Hematopoietic multipotent progenitor cell (in vitro differentiated cells): ENCODE measurements at places on chromosomes 4 and X.

DNA sequence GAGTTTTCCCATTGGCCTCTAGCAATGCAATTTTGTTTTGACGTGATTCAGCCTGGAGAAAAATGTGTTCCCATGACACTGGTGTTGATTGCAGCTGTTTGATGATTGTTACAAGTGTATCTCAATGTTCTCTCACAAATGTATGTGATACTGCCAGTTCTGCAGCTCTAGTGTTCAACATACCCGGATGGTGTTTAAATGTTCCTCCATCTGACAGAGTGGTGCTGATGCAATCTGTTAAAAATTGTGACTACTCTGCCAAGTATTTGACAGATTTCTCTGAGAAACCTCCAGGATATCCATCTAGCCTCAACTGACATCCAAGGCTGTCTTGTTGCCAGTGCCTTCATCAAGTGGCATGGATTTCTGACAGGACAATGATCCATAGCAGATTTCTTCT is 657.2 kb upstream of the DIAPH2 start:
- no peak for DNase-seq

DNA sequence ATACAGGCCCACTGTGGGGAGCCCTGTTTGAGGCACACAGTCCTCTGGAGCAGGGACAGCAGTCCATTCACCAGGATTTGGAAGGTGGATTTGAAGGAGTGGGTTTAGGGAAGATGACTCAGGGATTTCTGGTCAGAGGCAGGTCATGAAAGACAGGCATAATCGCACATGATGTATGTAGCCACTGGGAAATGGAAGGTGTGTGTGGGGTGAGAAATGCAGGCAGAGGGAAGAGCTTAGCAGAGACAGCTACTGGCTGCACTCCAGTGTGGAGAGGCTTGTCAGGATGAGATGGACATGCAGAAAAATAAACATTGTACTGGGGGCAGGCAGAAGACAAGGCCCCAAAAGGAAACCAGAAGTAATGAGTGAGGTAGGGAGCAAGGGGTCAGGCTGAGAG is 85.2 kb upstream of the STS start:
- no peak for DNase-seq

DNA sequence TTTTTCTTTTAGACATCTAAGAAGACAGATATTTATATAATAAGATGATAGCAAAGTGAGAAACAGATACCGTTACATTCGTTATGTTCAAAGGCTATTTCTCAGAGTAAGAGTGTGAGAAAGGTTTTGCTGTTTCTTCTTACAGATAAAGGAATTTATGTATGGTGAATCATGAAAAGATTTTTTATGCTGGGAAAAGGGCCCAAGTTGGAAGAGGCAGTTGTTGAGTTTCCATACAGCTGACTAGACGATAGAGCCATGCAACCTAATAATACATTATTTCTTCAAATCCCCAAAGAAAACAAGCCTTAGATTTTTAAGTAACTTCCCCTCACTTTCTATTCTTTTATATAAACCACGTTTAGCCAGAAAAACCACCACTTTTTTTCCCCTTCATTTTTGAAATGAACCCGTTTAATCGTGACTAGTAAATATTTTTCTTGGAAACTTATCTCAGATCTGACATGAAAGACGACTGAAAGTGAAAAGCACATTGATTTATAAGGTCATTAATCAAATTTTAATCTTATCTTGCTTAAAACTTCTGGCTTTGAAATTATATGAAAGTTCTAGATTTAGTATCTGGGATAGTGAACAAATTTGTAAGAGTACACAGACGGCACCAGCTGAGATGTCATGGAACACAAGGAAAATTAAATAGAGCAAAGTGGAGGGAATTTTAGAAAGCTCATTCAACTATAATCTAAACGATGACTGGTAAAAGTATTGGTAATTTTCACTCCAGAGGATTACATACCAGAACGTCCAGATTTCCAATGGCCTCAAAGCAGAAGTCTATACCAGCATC is 10.9 kb downstream of the ADH6 start:
- peak; percentile 1 for DNase-seq

- DNase-seq, result no peak
Measured at GRCh38 chrX:46642145-46642544, 68.6 kb downstream of the CHST7 start.

DNA sequence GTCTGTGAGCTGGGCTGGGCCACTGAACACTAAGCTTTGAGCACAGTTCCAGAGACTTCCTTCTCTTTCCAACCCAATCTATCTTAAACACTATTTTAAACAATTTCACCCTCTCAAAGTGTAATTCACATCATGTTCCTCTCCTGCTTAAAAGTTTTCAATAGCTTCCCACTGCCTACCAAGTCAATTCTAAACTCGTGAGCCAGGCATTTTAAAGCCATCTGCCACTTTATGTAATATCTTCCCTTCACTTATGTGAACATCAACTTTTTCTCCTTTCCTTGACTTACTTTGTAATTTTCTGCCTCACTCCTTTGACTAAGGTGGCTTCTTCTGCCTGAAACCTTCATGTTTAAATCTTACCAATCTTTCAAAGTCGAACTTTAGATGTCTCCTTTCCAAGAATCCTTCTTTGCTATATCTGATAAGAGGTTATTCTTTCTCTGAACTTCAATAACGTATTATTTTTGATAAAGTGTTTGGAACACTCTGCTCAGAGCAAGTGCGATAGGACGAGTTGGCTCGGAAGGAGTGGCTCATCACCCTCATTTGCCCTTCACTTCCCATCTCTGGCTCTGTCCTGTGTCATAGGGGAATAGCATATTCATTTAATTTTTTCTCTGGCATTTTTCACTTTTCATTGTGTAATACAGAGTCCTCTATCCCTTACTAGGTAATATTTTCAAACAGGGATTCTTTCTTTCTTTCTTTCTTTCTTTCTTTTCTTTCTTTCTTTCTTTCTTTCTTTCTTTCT is 13.0 kb upstream of the SPARCL1 start:
- DNase-seq, result no peak

DNA sequence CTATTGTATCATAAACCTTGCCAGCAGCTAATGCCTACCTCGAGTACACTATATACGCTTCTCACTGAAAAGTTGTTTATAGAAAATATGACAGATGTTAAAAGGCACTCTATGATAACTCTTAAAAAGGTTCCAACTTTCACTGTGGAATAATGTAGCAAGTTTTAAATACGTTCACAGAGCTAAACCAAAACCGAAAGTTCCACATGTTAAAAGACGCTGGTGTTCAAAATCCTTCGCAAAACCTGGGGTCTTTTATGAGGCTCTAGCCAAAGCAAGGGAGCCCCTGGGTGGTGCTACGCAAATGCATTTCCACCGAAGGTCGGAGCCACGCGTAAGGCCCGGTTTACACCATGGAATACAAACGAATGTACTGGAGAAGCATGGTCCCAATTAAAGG is 103.7 kb upstream of the TENM3 start:
- peak; percentile 36 for DNase-seq

- no peak for DNase-seq
Measured at GRCh38 chr4:80007745-80008149, 65.3 kb downstream of the ANTXR2 start.

GRCh38 chrX:40511258-40511657 is 69.5 kb upstream of the ATP6AP2 start:
- no peak for DNase-seq

DNA sequence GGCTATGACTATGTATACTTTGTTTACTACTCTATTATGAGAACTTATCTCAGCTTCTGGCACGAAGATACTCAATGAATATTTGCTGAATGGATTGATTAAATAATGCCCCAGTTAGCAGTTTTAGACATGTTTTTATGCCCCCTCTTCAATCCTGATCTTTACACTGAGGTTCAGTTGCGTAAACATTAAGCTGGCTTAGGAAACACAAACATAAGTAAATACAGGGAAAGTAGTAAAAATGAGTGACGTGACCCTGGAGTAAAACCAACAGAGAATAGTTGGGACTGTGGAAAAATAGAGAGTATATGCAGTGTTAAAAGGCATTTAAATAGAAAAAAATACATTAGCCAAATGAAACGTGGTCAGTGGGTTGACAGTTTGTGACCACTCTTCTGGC is 387.0 kb upstream of the ACTRT1 start:
- no peak for DNase-seq

- no peak for DNase-seq
Measured at GRCh38 chr4:187962926-187963325, 32.6 kb upstream of the ZFP42 start.

DNA sequence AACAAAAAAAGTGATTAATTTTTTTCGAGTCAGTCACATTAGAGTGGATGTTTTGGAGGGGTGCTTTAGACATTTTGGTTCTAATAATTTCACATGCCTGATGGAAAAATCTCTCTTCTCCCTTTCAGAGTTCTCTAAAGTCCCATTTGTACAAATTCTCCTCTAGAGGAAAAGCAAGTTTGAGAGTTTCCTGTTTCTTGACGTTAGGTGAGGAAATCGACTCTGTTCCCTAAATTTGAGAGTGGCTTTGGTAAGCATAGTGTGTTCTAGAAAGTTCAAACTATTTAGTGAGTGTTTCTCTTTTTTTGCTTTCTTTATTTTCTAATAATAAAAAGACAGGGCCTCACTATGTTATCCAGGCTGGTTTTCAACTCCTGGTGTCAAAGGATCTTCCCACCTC is 1.6 kb upstream of the ATP6AP2 start:
- DNase-seq, result no peak

- peak; percentile 40 for DNase-seq
Measured at GRCh38 chr4:39637586-39638353, 895 bp downstream of the SMIM14 start.

- DNase-seq, result no peak
Measured at GRCh38 chr4:75705198-75705977, 19.0 kb upstream of the USO1 start.

- no peak for DNase-seq
Measured at GRCh38 chrX:100363896-100364295, 46.2 kb downstream of the PCDH19 start.

- no peak for DNase-seq
Measured at GRCh38 chr4:110305455-110305854, 107.0 kb upstream of the ELOVL6 start.

GRCh38 chr4:24428850-24429249 is 155.5 kb downstream of the DHX15 start:
- no peak for DNase-seq

DNA sequence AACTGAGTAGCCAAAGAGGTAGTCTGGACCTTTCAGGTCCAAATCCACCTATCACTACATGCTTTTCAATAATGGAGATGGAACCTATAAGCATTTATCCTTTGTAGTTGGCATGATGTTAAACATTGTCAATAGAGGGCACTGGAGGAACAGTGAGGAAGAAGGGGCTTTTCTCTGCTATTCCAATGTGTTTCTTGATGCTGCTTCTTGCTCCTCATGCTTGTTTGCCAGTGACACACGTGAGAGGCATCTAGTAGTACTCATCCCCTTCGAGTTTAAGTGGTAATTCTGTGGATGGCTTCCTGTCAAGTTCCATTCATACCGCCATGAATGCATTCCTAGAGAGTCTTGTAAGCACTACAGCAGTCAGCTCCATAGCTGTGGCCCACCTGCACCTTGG is 84.0 kb downstream of the NAA11 start:
- DNase-seq, result peak; percentile 22

DNA sequence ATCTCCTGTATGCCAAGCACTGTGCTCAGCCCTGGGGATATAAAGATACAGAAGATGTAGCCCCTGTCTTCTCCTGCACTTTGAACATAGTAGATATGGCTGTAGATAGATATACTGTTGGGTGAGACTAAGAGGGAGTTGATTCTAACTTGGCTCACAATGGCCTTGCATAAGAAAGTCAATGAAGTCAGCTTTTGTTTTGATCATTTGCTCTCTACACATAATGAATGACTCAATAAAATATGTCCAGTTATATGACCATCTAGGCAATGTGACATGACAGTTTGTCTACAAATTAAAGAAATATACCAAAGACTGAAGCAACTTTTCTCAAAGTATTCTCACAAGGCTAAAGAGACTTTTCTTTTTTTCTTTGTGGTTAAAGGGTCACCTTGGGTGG is 147.6 kb upstream of the DIPK2B start:
- DNase-seq, result no peak

GRCh38 chr4:14783011-14783877 is 219.0 kb upstream of the CPEB2 start:
- no peak for DNase-seq

- DNase-seq, result no peak
Measured at GRCh38 chr4:154503598-154503997, 12.0 kb upstream of the DCHS2 start.
